ENCODE measurements at places on chromosomes 4 and X.

DNA sequence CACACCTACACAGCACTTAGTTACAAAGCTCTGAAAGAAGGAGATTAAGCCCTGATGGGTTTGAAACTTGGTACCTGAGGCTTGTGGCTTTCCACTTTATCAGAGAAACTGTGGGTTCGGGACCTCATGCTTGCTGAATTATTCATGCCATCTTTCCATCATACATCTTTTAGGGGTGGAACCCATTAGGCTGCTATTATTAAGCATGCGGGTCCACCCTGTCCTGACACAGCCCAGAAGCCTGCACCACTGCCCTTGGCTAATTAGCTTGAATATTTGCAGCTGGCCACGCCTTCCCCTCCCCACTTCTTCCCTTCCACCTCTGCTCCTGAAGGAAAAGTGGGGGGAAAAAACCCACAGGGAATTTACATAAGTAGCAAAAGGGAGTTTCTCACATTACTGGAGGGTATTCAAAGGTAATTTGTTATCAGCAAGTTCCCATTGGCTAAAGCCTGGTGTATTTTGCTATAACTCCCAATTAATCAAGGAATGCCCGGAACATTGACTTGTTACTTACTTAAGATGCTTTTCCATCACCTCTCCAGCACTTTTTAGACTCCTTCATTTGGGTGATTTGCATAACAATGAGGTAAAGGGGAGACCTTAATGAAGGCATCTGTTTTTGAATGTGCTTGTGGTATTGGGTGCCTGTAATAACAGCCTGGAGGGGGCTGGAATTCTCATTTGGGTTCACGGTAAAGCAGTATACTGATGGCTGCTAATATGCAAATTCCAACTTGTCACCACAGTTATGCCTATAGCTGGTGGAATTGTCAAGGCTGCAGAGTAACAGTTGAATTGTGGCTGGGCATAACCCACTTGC is 231.7 kb upstream of the GATB start:
- no peak for DNase-seq

DNA sequence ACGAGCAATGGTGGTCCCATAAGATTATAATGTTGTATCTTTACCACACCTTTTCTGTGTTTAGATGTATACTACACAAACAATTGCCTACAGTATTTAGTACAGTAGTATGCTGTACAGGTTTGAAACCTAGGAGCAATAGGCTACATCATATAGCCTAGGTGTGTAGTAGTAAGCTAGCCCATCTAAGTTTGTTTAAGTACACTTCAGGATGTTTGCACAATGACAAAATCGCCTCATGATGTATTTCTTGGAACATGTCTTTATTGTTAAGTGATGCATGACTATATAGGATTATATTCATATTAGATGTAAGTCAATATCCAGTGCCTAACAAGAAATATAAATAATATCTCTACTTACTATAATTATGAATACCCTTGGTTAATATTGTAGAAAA is 104.6 kb downstream of the SLC10A6 start:
- no peak for DNase-seq

DNA sequence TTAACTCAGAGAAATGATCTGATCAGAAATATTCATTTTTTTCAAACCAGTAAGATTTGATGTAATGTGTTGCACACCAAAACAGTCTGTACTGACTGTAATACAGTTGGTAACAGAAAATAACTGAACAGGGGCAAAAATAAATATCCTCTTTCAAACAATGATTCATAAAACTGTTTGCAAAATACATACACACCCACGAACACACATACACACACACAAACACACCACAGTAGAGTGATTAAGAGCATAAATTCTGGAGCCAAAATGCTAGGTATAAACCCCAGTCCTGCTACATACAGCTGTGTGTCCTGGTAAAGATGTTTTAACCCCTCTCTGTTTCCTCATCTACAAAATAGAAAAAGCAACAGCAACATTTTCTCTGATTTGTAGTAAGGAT is 376.6 kb downstream of the PDGFC start:
- DNase-seq, result no peak

DNA sequence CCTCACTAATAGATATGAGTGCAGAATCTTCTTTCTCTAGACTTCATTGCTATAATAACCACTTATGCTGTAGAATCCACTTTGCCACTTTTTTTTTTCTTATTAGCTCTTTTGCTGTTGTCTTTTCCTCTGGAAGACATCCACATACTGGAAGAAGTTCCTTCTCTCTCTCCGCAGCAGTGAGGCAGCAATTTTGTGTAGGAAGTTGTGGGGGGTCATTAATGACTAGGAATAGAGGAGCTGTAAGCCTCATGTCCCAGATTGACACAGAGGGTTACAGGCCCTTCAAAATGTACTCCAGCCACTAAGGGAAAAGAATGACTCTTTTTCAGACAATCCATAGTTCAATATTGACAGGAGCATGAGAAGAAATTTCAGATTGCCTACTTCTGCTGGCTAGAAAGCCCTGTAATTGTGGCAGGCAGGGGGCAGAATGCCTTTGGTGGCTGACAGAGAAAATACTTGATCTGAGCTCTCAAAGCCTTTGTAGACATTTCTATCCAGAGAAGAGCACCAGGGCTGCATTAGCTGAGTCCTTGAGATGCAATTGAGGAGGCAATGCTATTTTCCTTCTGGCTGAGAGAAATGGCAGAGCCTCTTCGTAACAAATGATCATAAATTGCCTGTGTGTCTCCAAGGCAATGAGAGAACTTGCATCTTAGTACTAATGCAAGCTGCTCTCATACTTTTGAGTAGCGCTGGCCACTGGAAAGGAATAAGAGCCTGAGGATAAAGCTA is 856.2 kb downstream of the STIM2 start:
- no peak for DNase-seq

DNA sequence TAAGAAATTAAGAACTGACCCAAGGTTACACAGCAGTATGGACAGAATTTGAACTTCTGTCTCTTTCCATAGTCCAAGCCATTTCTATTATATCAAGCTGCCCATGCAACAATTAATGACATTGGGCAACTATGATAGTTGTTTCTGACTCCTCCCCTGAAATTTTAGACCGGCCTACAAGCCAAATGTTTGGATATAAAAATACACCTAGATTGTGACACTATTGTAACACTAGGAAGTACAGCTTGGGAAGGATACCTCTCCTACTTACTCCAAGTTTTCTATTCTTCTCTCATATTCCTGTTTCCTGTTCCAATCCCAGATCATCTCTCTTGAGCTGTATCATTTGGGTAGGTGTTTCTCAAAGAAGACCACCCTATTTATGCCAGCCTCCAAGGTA is 43.5 kb downstream of the RCHY1 start:
- no peak for DNase-seq

DNA sequence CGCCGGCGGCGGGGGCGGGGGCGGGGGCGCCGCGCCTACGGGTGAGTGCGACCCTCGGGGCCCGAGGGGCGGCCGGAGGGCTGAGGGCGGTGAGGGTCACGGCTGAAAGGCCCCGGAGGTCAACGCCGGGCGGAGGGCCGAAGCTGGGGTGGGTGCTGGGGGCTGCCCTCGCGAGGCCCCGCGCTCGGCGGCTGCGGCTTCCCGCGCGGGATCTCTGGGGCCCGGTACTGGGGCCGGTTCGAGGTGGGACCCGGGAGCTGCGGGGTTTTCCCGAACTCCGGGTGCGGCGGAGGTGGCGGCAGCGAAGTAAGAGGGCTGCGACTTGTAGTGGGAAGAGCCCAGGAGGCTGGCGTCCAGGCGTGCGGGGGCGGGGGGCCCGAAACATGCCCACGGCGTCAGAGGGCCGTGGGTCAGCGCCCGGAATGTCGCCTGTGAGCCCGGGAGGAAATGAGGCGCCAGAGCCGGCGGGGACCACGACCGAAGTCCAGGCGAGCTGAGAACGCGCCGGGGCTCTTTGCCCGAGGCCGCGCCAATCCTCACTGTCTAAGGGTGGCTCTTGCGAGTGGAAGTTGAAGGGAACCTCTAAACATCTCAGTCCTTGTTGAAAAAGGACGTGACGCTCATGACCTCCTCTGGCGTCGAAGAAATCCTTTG is 407 bp downstream of the IL13RA1 start:
- no peak for DNase-seq

GRCh38 chrX:43314525-43314924 is 341.6 kb upstream of the MAOA start:
- no peak for DNase-seq

DNA sequence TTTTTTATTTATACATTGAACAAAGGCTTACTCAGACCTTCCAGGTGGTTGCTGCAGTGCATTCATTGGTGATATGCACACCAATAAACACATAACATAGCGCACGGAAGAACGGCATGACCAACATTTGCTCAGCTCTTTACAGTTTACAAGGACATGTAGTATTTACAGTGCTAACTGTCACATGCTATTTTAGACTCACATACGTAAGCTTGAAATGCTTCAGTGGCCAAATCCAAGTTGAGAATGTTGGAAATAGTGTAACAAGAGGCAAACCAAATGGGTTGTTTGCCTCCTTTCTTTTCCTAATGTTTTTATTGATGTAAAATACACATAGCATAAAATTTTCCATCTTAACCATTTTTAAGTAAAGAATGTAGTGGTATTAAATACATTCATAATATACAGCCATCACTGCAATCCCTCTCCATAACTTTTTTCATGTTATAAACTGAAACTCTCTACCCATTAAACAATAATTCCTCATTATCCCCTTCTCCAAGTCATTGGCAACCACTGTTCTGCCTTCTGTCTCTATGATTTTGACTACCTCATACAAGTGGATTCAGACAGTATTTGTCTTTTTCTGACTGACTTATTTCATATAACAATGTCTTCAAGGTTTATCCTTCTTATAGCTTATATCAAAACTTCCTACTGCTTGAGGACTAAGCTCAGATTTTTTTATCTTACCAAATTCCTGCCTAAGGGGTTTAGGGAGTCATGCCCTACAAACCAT is 1722.9 kb upstream of the AGA start:
- no peak for DNase-seq

DNA sequence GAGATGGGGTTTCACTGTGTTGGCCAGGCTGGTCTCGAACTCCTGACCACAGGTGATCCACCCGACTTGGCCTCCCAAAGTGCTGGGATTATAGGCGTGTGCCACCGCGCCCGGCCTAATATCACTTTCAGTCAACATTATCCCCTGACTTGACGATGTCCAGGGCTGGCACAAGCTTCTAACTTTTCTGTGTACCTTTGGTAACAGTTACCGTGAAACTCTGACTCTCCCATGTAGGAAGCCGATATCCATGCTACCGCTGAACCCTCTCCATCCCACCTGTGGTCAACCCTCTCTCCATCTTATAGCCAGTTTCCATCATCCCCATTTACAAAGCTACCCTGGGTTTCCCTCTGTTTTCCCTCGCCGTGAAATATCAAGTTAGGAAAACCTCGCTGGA is 77.5 kb downstream of the CRLF2 start:
- DNase-seq, result no peak

All from stimulated activated CD8-positive, alpha-beta memory T cell treated with anti-CD3 and anti-CD28 coated beads, Interleukin-7, amount 100 ng/mL, for 24 hours (primary cell).